Fibroblast of villous mesenchyme (primary cell): ENCODE measurements at places on chromosomes 3 and 15. TPM values are rescaled to one million over a fixed set of nuclear protein-coding genes. Genes with fewer than 3 reads are reported as not detected.

- DNase-seq: no peak
These were observed 6.5 kb upstream of the CRYBG3 start for GRCh38 chr3:97815149-97815917.

- no peak for DNase-seq
These were observed 52.8 kb upstream of the GRM7 start for GRCh38 chr3:6807967-6808588.

Gene CLRN1
- not detected in 2 replicates for total RNA-seq

DNA sequence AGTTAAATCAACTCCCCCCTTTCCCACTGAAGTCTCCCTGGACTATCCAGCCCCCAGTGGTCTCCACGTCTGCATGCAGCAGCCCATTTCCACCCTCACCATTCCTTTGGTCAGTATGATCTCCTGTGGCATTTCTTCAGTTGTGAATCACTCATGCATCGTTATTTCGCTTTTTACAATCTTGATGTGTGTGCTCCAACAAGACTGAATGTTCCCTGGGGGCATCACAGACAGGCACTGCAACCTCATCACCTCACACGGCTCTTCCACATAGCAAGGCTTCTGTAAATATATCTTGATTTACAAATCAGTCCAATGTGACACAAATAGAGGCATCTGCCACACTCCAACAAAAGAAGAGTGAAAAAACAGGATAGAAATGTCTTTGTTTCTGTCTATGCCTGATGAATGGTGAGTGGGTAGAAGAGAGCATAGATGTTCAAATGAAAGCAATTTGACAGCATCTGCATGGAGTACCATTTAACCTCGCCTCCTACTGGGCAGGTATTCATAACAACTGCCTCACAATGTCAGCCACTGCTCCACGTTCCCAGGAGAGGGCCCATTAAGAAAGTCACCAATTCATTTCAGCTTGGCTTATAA is 5.2 kb downstream of the HEG1 start:
- no peak for DNase-seq

GRCh38 chr3:110646496-110646895 is 425.1 kb upstream of the NECTIN3 start:
- no peak for DNase-seq

DNA sequence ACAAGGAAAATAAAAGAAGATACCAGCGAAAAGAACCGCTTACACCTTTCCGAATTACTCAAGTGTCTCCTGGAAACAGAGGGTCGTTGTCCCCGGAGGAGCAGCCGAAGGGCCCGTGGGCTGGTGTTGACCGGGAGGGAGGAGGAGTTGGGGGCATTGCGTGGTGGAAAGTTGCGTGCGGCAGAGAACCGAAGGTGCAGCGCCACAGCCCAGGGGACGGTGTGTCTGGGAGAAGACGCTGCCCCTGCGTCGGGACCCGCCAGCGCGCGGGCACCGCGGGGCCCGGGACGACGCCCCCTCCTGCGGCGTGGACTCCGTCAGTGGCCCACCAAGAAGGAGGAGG is 325 bp downstream of the ALCAM start:
- DNase-seq: no peak

DNA sequence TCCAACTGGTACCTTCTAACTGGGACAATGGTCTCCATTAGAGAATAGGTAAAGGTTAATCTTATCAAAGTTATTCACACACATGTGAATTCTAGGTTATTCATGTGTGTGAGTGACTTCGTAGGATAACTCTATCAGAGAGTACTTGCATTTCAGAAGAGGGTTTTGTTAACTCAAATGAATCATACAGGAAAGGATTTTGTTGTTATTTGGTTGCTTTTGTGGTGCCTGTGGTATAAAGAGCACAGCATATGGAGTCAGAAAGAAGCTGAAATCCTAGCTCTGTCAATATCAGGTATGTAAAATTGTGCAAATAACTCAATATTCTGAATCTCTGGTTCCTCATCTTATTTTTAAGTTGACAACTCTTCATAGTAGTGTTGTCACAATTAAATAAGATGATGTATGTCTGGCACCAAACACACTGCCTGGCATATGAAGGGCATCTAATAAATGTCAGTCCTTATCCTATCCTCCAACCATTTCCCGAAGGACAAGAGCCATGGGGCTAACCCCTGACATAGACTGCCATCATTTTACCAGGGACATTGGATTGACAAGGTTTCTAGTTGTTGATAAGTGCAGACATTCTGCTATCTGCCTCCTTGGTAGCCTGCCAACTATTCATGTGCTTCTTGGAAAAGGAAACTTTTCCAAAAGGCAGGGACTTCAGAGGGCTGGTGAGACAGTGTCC is 48.7 kb upstream of the CMSS1 start:
- no peak for DNase-seq

DNA sequence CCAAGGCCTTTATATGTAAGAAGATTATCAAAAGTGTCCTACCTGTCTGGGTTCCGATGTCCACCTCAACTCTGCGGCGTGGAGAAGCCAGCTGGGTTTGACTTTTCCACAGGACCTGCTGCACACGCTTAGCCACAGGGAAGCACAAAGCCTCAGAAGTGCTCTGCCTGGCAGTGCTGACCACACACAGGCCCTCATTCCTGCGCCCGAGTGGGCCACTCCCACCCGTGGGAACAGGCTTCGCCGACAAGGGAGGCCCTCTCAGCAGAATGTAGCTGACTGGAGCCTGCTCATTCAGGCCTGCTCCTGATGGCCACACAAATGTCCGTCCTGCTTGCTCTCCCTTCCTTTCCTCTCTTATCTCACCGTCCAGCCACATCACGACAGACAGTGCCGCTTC is 221.4 kb upstream of the LRRN1 start:
- no peak for DNase-seq

Gene CHST13
- total RNA-seq: not detected in 2 replicates

DNA sequence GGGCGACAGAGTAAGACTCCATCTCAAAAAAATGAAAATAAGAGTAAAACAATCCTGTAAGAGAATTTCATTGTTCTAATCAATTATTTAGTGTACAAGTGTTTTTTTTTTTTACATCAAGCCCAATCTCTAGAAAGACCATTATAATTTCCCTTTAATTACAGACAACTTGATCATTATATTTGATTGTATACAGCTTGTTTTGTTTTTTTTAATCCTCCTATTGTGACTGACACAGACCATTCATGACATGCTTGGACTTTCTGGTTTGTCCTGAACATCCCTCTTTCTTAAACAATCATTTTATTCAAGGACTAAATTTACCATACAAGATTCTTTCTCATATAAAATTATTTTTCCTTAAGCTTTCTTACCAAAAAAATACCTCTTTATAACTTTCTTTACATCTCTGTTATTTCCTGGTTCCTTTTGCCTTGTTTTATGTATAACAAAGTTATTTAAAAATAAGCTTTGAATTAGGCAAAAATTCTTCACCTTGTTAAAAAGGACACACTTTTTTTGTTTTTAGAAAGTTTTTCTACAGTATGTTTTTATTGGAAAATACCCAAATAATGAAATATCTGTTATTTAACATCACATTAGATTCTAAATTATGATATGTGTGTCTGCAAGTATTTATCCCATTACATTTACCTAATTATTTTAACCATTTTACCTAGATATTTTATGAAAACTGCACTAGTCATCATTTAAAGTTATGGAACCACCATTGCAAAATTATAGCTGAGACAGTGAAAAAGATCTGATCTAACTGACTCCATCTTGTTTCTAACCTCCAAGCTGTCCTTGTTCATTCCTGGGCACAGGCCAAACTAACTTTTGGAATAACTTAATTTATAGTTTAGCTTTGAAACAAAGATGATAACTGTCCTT is 26.1 kb upstream of the GFM1 start:
- DNase-seq: no peak

Gene HDC
- total RNA-seq: not detected in 2 replicates

GRCh38 chr15:31255732-31256377 is 70.8 kb upstream of the KLF13 start:
- no peak for DNase-seq

Gene ACP3
- total RNA-seq: 2.3 and 10.8 TPM in 2 replicates

DNA sequence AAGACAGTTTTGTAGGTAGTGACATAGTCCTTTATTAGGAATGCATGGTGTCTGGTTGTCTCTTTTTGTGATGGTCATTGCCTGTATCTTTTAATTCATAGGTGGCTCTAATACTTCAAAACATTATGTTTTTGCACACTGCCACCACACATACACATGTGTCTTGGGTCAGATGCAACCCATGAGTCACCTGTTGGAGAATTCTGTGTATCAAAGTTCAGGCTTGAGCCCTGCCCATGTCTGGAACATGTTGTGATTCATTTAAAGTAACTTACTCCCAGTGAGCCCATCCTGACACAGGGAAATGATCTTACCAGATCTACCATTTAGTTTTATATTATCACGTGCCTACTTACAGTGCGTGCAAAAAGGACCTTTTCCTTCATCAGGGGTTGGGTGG is 142.7 kb downstream of the GHSR start:
- peak; percentile 69 for DNase-seq
